ENCODE measurements at places on chromosomes 3 and 15. TPM values are rescaled to one million over a fixed set of nuclear protein-coding genes. Genes with fewer than 3 reads are reported as not detected.

Gene CFAP100
- not detected for polyA plus RNA-seq

Gene HTR3D
- polyA plus RNA-seq = not detected

Gene GOLGA8S
- not detected for polyA plus RNA-seq

Gene RAB6B
- polyA plus RNA-seq = 0.17 TPM

Gene FBXO40
- polyA plus RNA-seq = not detected

Gene AGTR1
- polyA plus RNA-seq = not detected

Gene TTLL13
- 0.53 TPM for polyA plus RNA-seq

Gene HHATL
- polyA plus RNA-seq = not detected

Gene SPESP1
- polyA plus RNA-seq = 0.33 TPM

Gene KLHL25
- 0.21 TPM for polyA plus RNA-seq

Gene ZMAT3
- polyA plus RNA-seq = 16.1 TPM

Gene HGD
- 0.42 TPM for polyA plus RNA-seq

Gene ZBBX
- not detected for polyA plus RNA-seq

Gene MAGEL2
- not detected for polyA plus RNA-seq

Gene ADGRG7
- not detected for polyA plus RNA-seq

Gene ATP2C1
- polyA plus RNA-seq = 17.5 TPM

Gene PLSCR2
- not detected for polyA plus RNA-seq

Gene MCF2L2
- not detected for polyA plus RNA-seq

Gene GTF2E1
- 12.3 TPM for polyA plus RNA-seq

Gene FSIP1
- 0.25 TPM for polyA plus RNA-seq

Gene TNFSF10
- polyA plus RNA-seq = 67.1 TPM

Gene FOXL2NB
- polyA plus RNA-seq = not detected

Gene CCK
- polyA plus RNA-seq = not detected

Gene PPM1M
- polyA plus RNA-seq = 21.2 TPM

Gene A4GNT
- polyA plus RNA-seq = not detected

Gene HIGD2B
- not detected for polyA plus RNA-seq

Gene CAPN3
- 1.2 TPM for polyA plus RNA-seq

Gene CHAC1
- polyA plus RNA-seq = 0.73 TPM

Gene NR2E3
- not detected for polyA plus RNA-seq

Gene FILIP1L
- polyA plus RNA-seq = not detected

Gene SAMMSON
- not detected for polyA plus RNA-seq

Gene ACKR4
- polyA plus RNA-seq = not detected

Gene LRRC15
- not detected for polyA plus RNA-seq

Gene TICRR
- not detected for polyA plus RNA-seq

Gene CAMK2N2
- polyA plus RNA-seq = not detected

Gene FBXL2
- polyA plus RNA-seq = 0.13 TPM

Gene GASK1A
- not detected for polyA plus RNA-seq

Gene CCDC39
- not detected for polyA plus RNA-seq

Gene SEMA3G
- not detected for polyA plus RNA-seq

Gene NUDT16
- 3.4 TPM for polyA plus RNA-seq

Gene ITIH1
- polyA plus RNA-seq = not detected

Gene TMCO5A
- polyA plus RNA-seq = not detected

Gene NOX5
- not detected for polyA plus RNA-seq

Gene ZDHHC23
- polyA plus RNA-seq = 1.1 TPM
